ENCODE measurements at places on chromosomes 16 and 17.
A peak's percentile ranks its signal among the peaks of the same experiment; 100 is the strongest.

- DNase-seq: no peak
Observed at GRCh38 chr17:14986127-14986526, 279.0 kb downstream of the PMP22 start.

GRCh38 chr17:42179335-42179734, 1.6 kb downstream of the KCNH4 start:
- DNase-seq: no peak

GRCh38 chr17:57269052-57269451, 12.7 kb downstream of the MSI2 start:
- no peak for DNase-seq

GRCh38 chr17:9123594-9124553, 102.6 kb downstream of the NTN1 start:
- no peak for DNase-seq

DNA sequence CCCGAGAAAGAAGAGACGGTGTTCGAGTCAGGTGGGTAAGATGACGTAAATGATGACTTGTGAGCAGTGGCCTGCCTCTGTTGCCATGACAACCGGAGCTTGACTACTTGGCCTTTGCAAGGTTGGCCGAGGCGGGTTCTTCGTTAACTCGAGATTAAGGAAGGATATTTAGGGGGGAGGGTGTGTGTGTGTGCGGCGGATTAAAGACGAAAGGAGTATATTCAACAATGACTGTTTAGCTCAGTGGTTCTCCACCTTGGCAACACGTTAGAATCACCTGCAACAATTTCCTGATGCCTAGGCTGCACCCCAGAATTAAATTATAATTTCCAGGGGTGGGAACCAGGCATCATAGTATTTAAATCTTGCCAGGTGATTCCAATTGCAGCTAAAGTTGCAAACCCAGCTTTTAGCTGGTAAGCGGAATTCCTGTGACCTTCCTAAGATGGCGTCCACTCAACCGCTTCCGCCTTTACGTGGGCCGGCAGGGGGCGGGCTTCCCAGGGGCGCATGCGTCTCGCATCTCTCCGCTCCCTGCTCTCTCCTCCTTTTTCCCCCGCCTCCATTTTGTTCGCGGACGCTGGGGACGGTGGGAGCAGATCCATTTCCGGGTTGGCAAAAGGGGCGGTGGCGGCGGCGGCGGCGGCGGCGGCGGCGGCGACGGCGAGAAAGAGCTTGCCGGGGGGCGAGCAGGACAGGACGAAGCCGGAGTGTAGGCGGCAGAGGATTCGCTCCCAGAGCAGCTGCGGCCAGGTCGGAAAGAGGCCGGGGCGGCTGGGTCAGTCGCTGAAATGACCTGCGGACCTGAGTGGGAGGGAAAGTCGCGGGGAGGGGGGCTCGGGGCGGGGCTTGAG, at the start of gene WIPF2:
WIPF2 (plus strand) TSS at position 565 of the 854 bp plus-strand sequence. CDS start 37,156 bp downstream, outside the sequence.
- DNase-seq: peak; percentile 98

Data from activated CD8-positive, alpha-beta memory T cell treated with anti-CD3 and anti-CD28 coated beads, Interleukin-2, amount 10 ng/mL, durations not matched to agents 7 days and 5 days (primary cell).